ENCODE measurements at places on chromosomes 2 and 18.
A peak's percentile ranks its signal among the peaks of the same experiment; 100 is the strongest.

- no peak for DNase-seq
Observed at GRCh38 chr18:3219241-3219630, 532 bp downstream of the MYOM1 start.

GRCh38 chr2:74742471-74742870 lies 88.4 kb downstream of the SEMA4F start:
- no peak for DNase-seq

DNA sequence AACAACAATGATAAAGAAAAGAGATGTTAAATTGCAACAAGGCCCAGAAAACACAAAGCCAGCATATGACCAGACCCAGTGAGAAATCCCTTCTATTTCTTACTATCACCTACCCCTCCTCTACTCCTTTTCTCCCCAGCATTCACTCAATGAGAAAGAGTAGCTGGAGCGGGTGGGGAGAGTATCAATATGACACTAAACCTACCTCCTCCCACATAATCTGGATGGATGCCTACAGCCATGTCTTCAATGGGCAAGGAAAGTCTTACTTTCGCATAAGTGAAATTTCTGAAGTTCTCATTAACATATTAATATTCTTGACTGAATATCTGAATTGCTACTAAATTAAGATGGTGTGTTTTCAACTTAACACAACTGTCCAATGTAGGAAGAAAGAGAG lies 78.2 kb downstream of the AFF3 start:
- DNase-seq, result no peak

DNA sequence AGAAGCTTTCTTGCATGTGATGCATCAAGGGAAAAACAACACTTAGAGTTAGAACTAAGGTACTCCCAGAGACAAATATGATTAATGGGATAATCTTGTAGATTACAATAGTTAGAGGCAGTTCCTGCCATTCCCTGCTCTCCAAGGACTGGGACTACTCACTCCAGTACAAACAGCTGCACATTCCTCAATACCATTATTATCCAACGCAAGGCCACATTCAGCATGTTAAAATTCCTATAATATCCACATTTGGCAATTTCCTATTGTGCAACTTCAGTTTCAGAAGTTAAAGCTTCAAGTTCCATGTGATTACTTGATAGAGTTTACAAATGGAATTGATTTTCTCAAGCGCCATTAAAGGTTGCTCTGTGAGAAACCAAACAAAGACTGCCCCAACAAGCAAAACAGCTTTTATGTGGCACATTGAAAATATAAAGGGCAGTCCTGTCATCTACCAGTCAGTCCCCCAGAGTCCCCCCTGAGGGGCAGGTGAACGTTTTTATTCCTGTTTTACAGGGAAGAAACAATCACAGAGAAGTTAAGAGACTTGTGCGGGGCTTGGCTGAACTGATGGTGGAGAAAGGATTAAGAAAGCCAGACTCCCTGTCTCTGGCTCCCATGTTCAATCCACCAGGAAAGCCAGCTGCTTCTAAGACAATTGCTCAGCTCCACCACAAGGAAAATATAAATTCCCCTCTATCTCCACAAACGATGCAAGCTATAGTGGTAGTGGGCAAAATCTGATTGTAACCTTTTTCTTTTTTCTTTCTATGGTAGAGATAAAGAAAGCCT lies 72.6 kb downstream of the TXNL1 start:
- no peak for DNase-seq

- no peak for DNase-seq
Observed at GRCh38 chr2:233039846-233040530, 7.5 kb downstream of the NEU2 start.

- peak; percentile 28 for DNase-seq
Observed at GRCh38 chr2:157492189-157492773, 48.4 kb upstream of the CYTIP start.

GRCh38 chr18:51077217-51077616 lies 47.2 kb downstream of the SMAD4 start:
- no peak for DNase-seq

DNA sequence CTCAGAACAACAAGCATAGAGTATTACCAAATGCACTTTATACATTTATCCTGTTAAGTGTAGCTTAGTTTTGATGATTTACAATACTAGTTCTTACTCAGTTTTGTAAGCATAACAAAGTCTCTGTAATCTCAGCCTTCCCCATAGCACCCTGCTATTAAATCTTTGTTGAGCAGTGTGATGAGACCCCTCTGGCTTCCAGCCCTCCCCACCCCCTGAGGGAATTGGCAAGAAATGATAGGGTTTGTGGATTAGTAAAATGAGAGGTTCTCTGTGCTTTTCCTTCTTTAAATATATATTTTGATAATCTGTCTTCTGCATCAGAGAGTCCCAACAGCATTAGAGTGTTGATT lies 37.2 kb downstream of the ZNF521 start:
- DNase-seq, result no peak

GRCh38 chr2:113157118-113157896 lies 16.5 kb upstream of the PSD4 start:
- DNase-seq, result no peak

DNA sequence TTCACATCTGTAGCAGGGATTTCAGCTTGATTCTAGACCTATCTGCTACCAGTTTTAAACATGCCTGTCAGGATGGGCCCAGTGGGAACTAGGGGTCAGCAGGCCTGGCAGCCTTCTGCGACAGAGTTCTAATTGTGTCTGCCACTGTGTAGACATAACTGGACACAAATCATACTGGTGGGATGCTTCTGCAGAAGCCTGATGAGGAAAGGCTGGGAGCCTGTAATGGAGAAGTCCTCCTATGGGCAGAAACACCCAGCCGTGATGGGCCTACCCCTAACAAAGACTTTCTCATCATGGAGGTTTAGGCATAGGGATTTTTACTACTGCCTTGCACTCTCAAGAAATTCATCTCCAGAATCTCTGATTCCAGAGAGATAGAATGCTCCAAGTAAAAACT lies 166.9 kb downstream of the PDE11A start:
- no peak for DNase-seq

- DNase-seq, result no peak
Observed at GRCh38 chr18:45590036-45590886, 25.0 kb upstream of the SLC14A2 start.

- no peak for DNase-seq
Observed at GRCh38 chr18:77056344-77057005, 76.1 kb downstream of the MBP start.

GRCh38 chr2:73269686-73270465 lies 14.4 kb downstream of the FBXO41 start:
- no peak for DNase-seq

GRCh38 chr2:181188605-181189004 lies 208.2 kb downstream of the UBE2E3 start:
- no peak for DNase-seq

DNA sequence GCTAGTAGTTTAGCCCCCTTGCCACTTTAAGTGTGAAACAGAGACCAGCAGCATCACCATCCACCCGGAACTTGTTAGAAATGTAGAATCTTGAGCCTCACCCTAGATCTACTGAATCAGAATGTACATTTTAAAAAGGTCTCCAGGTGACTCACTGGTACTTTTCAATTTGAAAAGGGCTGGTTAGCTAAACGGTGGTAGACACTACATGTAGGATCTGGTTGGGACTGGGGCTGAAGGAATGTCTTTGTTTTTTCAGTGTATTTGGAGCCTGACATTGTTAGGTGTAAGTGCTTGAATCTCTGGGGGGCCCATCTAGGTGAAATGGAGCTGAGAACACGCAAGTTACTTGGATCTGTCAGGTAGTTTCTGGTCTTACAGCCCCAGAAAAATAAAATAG lies 44.0 kb upstream of the XPO1 start:
- no peak for DNase-seq

- no peak for DNase-seq
Observed at GRCh38 chr2:223649554-223650533, 47.7 kb upstream of the SCG2 start.

DNA sequence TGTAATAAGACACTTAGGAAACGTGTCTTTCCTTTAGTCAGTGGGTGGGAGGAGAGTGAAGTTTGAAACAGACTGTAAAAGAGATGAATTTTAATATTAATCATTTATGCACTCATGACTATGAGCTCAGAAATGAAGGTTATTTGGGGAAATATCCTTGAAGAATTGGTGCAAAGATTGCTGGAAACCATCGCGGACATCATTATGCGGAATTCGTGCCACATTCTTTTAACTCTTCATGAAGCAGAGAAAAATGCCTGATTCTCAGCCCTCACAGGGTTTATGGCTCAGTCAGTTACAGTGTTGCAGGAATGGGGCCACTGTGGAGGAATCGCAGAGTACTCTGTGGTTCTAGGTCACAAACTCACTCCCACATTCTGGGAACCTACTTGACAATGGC lies 109.7 kb downstream of the RGPD3 start:
- no peak for DNase-seq

GRCh38 chr18:24924066-24924716 lies 427.8 kb downstream of the ZNF521 start:
- no peak for DNase-seq

Measured in D721Med (cell line).